K562 (cell line): ENCODE measurements at places on chromosomes 4 and X. TPM values are rescaled to one million over a fixed set of nuclear protein-coding genes. Genes with fewer than 3 reads are reported as not detected.
A peak's percentile ranks its signal among the peaks of the same experiment; 100 is the strongest.

GRCh38 chr4:2663275-2663674 is 92.9 kb downstream of the TNIP2 start:
- H3K4me1 ChIP-seq: no peaks in the 10 kb centered on the region
- H3K4me3 ChIP-seq: no peak overlapping the region
- H3K27ac ChIP-seq: no peak overlapping the region
- H3K36me3 ChIP-seq: peaks cover 57% of the 10 kb centered on the region
- H3K27me3 ChIP-seq: no peaks in the 10 kb centered on the region

DNA sequence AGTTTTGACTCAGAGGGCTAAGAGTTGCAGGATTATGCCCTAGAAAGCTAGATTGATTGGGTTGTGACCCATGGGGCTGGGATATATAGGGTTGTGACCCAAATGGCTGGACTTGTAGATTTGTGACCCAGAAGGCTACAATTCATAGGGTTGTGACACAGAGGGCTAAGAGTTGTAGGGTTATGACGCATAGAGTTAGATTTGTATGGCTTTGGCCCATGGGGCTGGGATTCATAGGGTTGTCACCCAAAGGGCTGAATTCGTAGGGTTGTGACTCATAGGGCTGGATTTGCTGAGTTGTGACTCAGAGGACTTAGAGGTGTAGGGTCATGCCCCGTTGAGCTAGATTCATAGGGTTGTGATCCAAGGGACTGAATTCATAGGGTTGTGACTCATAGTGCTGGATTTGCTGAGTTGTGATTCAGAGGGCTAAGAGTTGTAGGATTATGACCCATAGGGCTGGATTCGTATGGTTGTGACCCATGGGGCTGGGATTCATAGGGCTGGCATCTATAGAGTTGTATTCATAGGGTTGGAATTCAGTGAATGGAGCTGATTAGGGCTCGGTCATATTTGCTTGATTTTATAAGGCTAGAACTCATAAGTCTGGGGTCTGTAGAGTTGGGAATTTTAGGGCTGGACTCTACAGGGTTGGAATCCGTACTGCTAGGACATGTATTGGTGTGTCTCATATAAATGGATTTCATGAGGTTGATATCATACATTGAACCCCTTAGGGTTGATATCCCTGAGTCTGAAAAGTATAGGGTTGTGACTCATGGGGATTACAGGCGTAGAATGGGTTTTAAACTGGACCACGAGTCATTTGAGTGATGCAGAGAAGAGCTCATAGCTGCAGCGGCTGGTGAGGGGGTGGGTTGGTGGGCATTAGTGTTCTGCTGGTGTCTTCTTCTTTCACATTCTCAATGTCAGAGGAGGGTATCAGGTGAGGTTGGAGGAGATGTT is 125.7 kb downstream of the CRLF2 start:
- no peak overlapping the region for H3K4me3 ChIP-seq
- DNase-seq: no peak
- no peaks in the 10 kb centered on the region for H3K36me3 ChIP-seq
- no peaks in the 10 kb centered on the region for H3K4me1 ChIP-seq
- H3K27me3 ChIP-seq: no peaks in the 10 kb centered on the region
- H3K27ac ChIP-seq: no peak overlapping the region

DNA sequence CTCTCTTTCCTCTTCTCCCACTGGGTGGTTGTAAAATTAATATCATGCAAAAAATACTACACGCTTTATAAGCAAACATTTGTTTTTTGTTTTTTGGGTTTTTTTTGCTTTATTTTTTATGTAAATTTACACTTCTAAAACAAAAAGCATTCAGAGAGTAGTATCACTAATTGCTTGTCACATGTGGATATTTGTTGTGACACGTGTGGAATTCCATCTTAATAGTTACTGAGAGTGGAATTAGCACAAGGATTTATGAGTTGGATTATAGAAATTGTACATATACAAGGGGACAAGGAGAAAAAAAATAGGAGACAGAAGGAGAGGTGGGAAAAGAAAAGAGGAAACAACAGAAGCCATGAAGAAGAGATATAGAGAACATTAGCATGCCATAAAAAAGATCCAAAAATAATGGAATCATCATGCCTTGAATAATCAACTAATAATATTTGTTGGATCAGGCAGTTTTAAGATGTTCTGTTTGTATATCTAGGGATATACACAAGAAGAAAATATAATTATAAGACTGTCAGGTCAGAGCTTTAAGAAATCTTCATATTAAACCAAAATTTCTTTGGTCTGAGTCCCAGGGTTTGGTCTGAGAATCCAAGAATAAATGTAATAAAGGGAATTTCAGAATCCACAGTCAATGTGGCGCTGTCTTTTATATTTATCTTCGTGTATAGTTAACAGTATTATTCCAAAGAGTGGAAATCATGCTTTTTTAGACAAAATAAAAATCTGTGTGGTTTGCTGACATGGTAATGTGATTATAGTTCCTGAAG is 98.5 kb upstream of the INTU start:
- H3K36me3 ChIP-seq: no peaks in the 10 kb centered on the region
- no peaks in the 10 kb centered on the region for H3K27me3 ChIP-seq
- no peak for DNase-seq
- H3K4me1 ChIP-seq: peaks cover 5% of the 10 kb centered on the region; the same call in 2 of the 3 replicates
- H3K4me3 ChIP-seq: no peak overlapping the region

The CCDC110 gene
- 0.25 TPM in 1 of 2 replicates, not detected in the other for total RNA-seq

DNA sequence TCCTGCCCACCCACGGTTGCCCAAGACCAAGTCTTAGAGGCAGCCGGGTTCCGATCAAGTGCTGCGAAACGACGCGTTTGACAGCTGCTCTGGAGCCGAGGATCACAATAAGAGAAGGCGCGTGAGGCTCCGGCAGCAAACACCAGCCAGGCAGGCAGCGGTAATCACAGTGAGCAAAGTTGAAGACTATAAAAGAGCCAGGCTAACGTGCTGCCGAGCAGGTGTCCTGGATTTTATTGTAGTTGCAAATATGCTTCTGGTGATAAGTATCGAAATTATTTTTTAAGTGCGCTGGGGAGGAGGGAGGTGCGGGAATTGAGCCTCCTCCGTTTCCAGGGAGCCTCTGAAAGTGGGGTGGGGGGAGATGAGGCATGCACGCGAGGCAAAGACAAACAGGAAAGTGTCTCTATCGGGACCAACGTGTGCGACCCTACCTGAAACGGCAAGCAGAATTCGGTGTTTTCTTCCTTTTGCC is 590 bp downstream of the GABRA2 start:
- no peaks in the 10 kb centered on the region for H3K36me3 ChIP-seq
- no peak overlapping the region for H3K4me3 ChIP-seq
- no peak overlapping the region for H3K27ac ChIP-seq
- no peaks in the 10 kb centered on the region for H3K4me1 ChIP-seq
- no peak for DNase-seq
- H3K27me3 ChIP-seq: no peaks in the 10 kb centered on the region

The ABLIM2 gene
- not detected in 2 replicates for total RNA-seq

DNA sequence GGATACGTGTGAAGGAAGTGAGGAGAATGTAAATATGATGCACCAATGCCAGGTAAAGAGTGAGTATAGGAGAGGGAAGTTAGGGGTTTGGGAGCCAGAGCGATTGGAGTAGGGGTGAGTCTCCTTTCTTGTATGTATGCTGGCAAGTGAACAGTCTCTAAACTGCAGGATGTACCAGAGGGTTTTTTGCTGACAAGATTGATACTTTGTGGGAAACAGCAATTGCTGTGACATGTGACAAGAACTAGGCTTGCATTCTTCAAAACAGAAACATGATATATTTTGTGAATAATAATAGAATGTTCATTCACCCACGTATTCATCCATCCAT is 706 bp downstream of the CHIC1 start:
- no peaks in the 10 kb centered on the region for H3K27me3 ChIP-seq
- H3K4me3 ChIP-seq: peak overlapping the region; percentile 45
- no peak for DNase-seq
- peak overlapping the region; percentile 50; the same call in 1 of the 3 replicates for H3K27ac ChIP-seq

The CLTRN gene
- 0.18 and 0.25 TPM in 2 replicates for total RNA-seq
